ENCODE measurements at places on chromosomes 4 and X.

- DNase-seq: no peak
These were observed 81.4 kb downstream of the PTPN13 start for GRCh38 chr4:86675548-86675947.

- no peak for DNase-seq
These were observed 5.2 kb upstream of the CXCL2 start for GRCh38 chr4:74104145-74104544.

DNA sequence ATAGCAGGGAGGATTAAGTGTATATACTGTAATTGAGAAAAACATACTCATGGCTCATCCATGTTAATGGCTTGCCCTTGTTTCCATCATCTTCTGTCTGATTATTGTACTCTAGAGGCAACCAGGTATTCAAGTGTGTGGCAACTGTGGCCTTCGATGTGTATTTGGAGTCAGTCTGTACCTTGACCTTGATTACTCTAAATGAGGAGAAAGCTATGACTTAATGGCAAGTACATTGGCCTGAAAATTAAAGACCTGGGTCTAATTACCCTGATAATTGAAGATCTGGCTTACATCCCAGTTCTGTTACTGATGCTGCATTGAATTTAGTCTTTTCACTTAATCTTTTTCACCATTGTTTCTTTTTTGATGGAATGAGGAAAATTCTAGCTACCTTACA is 409.2 kb downstream of the CCSER1 start:
- no peak for DNase-seq

DNA sequence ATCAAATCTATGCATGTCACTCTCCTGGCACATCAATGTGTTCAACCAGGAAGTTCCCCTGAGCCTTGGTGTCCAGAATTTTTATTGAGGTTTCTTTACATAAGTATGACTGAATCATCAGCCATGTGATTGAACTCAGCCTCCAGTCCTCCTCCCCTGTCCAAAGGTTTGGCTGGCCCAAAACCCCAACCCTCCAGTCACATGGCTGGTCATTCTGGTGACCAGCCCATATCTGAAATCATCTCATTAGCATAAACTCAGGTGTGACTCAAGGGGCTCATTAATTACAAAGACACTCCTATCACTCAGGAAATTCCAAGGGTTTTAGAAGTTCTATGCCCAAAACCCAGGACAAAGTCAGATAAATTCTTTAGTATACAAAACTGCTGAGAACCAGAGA is 20.6 kb upstream of the SUPT20HL2 start:
- DNase-seq: no peak

GRCh38 chrX:18598413-18598812 is 73.5 kb downstream of the RS1 start:
- DNase-seq: no peak

GRCh38 chr4:102104278-102104677 is 241.0 kb downstream of the SLC39A8 start:
- DNase-seq: no peak

GRCh38 chr4:121860121-121860520 is 10.2 kb downstream of the BBS7 start:
- DNase-seq: no peak

DNA sequence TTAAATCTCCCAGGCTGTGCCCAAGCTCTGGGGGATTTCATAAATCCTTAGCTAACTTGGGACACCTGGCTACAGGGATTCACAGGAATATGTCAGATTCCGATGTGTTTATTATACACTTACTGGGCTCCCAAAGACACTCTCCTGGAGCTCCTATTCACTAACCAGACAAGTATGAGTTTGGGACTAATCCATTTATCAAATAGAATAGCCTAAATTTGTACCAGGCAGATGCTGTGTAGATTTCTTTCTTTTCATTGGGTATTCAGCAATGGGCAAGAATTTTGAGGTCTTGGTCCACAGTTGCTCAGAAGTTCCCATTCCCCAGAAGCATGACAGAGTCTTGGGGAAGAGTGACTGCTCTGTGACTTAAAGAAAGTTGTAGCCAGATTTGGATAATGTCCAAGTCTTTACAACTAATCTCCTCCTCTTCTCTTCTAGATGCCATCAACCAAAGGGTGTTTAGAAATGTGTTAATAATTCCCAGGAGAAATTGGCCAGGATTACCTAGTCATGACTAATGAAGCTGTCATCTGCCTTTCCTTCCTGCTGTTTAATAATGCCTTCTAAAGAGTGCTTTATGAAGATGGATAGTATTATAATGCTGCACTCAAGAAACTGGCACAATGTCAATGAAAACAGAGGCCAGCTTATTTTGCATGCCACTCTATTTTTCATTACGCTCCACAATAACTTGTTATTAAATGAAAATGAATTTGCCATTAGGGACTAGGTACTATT is 120.9 kb downstream of the CHIC2 start:
- no peak for DNase-seq

GRCh38 chrX:116317409-116317808 is 119.0 kb upstream of the SLC6A14 start:
- DNase-seq: no peak
